ENCODE measurements at places on chromosomes 4 and X. TPM values are rescaled to one million over a fixed set of nuclear protein-coding genes. Genes with fewer than 3 reads are reported as not detected.

The BMPR1B gene
- total RNA-seq, result 23.6 TPM

GRCh38 chr4:56345458-56345857, 41.8 kb downstream of the AASDH start:
- no peak for DNase-seq

The CD99 gene
- total RNA-seq, result 7.2 TPM

The TMEM185A gene
- 51.6 TPM for total RNA-seq

DNA sequence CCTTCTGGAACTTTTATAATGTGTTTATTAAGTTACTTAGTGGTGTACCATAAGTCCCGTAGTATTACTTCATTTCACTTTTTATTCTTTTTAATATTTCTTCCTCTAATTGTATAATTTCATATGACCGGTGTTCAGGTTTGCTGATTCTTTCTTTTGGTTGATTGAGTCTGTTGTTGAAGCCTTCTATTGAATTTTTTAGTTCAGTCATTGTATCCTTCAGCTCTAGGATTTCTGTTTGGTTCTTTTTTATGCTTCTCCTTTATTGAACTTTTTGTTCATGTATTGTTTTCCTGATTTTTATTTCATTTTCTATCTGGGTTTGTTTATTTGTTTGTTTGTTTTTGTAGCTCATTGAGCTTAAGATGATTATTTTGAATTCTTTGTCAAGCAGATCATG, 8.8 kb downstream of the CEP44 start:
- DNase-seq, result no peak

The FUNDC1 gene
- total RNA-seq, result 20.7 TPM

The ADH7 gene
- not detected for total RNA-seq

GRCh38 chr4:46648088-46648744, 258.3 kb upstream of the GABRA2 start:
- DNase-seq, result no peak

The DKK2 gene
- 3.1 TPM for total RNA-seq

- DNase-seq, result no peak
Observed at GRCh38 chrX:108456971-108457477, 17.4 kb downstream of the COL4A5 start.

DNA sequence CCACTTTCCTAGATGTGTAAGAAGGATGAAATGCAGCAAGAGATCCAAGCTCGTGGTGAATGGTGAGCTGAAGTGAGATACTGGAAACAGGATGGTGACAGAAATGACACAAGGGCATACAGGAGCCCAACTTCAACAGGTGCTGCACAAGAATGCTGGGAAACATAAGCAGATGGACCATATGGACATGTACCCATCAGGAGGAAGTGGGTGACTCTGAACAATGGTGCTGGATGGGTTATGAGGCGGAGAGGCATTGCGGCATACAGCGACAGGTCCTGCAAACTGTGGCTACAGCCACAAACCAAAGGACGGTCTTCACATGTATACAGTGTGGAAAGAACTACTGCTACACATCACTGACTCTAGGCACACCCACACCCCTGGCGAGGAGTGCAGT, 265.7 kb downstream of the CAMK2D start:
- DNase-seq, result no peak

DNA sequence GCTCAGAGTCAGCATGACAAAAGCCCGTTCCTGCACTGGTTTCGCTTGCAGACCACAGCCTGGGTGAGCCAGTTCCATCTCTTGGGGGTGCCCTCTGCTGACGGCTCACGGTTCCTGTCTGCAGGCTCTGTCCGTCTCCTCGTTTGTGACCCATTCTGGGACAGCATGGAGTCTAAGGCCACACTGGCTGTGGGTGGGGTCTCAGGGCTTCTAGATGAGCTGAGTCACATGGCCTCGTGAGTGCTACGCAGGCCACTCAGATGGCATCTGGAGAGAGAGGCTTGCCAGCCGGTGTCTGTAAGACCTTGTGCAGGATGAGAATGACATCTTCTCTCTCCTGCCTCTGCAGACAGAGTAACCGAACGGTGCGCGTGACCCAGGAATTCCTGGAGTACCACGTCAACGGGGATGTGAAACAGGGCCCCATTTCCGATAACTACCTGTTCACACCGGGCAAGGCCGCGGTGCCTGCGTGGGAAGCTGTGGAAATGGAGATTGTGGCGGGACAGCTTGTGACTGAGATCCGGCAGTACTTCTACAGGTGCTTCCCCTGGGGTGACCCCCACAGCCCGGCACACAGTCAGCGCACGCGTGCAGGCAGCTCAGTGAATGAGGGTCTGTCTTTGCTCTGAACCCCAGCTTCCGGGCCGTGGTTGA, 31.6 kb upstream of the MRFAP1 start:
- DNase-seq, result peak; percentile 36

Data from occipital lobe (tissue), 3 donors.